ENCODE measurements at places on chromosomes 13 and 19. TPM values are rescaled to one million over a fixed set of nuclear protein-coding genes. Genes with fewer than 3 reads are reported as not detected.

GPR183 gene
- not detected for total RNA-seq

SMAD9 gene
- total RNA-seq, result 0.10 TPM

CAPN12 gene
- 50.6 TPM for total RNA-seq

GNG7 gene
- 0.03 TPM for total RNA-seq
